ENCODE measurements at places on chromosomes 12 and 14.

DNA sequence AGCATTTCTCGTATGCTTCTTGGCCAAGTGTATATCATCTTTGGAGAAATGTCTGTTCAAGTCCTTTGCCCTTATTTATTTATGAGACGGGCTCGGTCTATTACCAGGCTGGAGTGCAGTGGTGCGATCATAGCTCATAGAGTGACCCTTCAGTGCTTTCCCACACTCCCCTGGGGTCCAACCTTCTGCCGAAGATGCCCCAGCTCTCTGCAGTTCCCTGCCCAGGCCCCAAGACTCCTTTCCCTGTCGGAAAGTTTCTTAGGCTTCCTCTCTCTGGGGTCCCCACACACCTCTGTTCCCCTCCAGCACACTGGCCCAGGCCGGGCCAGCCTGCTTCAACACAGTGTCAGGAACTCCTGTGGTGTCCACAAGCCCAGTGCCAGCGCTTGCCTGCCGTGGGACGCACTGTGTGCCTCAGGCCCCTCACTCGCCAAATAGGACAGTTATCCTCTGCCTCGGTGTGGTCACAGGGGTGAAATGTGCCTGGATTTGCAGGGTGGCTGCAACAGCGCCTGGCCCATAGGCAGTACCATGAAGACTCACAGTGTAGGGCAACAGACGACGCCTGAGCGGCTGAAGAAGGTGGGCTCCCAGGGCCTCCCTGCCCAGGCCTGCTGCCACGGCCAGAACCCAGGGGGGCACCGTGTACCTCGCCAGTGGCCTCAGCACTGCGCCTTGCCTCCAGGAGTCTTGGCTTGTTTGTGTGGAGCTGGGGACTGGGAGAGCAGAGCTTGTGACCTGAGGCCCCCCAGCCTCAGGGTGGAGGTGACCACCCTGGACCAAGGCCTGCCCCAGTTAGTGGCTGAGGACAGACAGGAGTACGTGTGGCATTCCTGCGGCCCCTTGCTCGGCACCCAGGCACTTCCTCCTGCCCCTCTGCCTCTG, 4.9 kb upstream of the ASPG start:
- DNase-seq = no peak

- DNase-seq = no peak
Measured at GRCh38 chr12:21934173-21934572, 7.1 kb downstream of the ABCC9 start.

DNA sequence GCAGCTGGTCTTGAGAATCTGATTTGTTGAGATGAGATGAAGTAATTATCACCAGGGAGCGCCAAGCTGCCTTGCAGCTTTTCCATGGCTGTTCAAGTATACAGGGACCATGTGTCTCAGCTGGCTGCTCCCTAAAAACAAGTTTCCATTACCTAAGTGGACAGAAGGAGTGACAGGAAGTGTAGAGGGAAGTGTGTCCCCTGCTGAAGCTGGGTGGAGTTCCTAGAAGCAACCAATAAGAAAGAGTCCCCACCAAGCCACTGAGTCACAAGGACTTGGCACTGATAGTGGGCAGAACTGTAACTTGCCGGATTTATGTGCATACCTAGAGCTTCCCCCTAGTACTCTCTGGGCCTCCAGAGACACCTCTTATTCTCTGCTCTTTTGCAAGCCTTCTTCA, 1.5 kb upstream of the GPX2 start:
- DNase-seq = no peak

GRCh38 chr12:47725893-47726292, 603 bp upstream of the ENDOU start:
- no peak for DNase-seq

GRCh38 chr12:57377103-57377840, 53.6 kb downstream of the R3HDM2 start:
- no peak for DNase-seq

Measured in GM12891 (cell line).